ENCODE measurements at places on chromosomes 13 and 19.

- DNase-seq: no peak
Measured at GRCh38 chr13:51213173-51213728, 8.9 kb upstream of the FAM124A start.

- no peak for DNase-seq
Measured at GRCh38 chr13:44592216-44592847, 16.2 kb upstream of the TSC22D1 start.

- DNase-seq: no peak
Measured at GRCh38 chr13:28529836-28530235, 34.9 kb upstream of the FLT1 start.

- DNase-seq: peak; percentile 23
Measured at GRCh38 chr19:35347171-35347929, at the start of gene FFAR1. Gene FFAR1, plus strand, starts transcription at chr19:35347902. Its CDS starts 3,650 bp downstream, at chr19:35351552.

DNA sequence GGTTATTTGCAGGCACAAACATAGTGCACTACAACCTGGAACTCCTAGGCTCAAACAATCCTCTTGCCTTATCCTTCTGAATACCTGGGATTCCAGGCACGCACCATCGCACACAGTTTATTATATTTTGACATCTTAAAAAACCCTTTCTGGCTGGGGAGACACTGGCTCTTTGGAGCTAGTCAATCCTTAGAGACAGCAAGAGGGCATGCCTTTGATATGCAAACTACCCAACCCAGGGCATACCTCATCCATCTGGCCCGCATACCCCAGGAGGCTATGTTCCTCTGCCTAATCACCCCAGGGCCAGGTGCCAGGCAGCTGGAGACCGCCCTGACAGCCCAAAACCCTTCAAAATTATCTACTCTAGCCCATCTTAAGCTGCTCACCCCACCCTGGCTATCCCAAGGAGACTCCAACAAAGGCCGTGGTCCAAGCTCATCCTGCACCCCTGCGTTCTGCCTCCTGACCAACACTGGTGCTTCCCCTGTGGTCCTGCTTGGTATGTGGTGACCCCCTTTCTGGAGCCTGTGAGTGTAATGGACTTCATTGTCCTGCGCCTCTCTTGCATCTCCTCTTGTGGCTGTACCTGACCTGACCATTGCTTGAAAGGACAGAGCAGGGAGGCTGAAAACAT lies 86.4 kb downstream of the RGCC start:
- DNase-seq: no peak

DNA sequence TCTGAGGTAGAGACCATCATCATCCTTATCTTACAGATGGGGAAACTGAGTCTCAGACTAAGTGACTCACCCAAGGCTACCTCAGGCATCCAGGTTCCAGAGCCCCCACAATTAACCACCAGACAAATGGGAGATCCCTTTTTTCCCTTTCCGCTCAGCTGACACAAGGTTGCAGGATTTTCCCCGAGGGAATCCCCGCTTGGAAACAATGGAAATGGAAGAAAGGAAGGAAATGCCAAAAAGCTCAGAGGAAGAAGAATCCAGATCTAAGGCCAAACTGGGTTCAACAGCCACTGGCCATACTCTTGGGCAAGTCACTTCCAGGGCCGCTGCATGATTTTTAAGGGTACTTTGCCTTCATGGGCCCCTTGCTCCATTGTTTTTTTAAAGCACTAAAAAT lies 1.6 kb downstream of the ZNF71 start:
- DNase-seq: no peak

GRCh38 chr13:48879432-48879831 lies 96.3 kb upstream of the FNDC3A start:
- DNase-seq: no peak
